GM03348 (cell line): ENCODE measurements at places on chromosomes 4 and X.
A peak's percentile ranks its signal among the peaks of the same experiment; 100 is the strongest.

- DNase-seq = no peak
Measured at GRCh38 chrX:17719711-17720110, 17.6 kb upstream of the SCML1 start.

DNA sequence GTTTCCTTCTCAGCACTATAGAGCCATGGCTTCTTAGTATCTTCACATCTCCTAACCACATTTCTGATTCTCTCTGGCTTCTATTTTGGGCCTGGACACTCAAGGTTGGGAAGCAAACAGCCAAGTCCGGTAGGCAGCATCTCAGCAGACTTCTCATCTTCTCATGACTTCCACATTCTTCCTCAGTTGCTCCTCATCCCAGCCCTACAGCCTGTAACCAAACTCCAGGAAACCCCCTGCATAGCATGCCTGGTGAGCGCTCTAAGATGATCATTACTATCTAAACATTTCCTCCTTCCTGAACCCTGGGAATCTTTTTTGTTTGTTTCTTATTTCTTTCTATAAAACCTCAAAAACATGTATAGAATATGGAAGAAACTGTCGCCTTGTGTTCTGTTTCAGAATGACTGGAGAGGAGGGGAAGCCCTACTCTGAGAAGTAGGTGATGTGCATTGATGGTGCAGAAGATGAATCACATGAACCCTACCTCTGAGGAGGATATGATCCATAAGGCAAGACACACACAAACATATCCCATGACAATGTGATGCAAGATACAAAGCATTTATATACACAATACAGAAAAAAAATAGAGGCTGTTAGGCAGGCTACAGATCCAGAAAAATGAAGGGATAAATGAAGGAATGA lies 219.8 kb upstream of the GYPA start:
- no peak for DNase-seq

DNA sequence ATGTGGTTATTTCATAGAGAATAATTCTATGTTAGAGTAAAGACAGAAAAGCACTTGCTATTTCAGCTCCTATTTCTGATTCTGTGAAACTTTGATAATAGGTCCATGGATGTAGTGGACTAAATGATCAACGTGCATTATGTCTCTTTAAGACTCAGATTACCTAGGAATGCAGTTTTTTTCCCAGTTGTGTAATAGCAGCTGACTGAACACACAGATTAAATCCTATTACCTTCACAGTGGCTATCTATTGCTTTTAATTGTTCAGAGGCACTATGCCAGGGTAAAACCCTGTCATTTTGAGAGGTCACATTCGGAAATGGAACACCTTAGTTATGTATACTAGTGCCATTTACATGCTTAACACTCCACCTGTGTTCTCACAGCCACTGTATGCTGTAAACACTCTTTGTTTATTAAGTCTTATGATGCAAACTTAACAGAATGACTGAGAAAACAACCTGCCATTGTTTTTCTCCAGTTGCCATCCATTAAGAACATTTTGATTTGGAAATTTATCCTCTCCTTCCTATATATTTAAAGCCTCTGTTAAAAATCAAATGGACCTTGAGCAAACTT lies 70.5 kb downstream of the HPGD start:
- no peak for DNase-seq

DNA sequence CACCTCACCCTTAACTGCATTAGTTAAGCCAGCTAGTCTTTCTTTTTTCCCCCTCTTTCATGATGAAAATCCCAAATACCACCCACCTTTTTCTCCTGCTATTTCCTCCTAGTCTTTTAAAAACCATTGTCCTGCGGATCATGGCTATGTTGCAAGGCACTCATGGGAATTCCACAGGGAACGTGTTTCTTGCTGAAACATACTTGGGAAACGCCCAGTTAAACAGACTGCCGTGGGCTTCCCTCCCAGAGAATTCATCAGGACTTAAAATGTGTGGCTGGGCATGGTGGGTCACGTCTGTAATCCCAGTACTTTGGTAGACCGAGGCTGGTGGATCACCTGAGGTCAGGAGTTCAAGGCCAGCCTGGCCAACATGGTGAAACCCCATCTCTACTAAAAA lies 32.2 kb downstream of the XG start:
- no peak for DNase-seq

GRCh38 chrX:107171369-107172102 lies 34.7 kb downstream of the NUP62CL start:
- DNase-seq = no peak

- DNase-seq = no peak
Measured at GRCh38 chrX:12249997-12250396, 111.7 kb downstream of the FRMPD4 start.

- DNase-seq = no peak
Measured at GRCh38 chr4:127103681-127104115, 529.1 kb upstream of the INTU start.

DNA sequence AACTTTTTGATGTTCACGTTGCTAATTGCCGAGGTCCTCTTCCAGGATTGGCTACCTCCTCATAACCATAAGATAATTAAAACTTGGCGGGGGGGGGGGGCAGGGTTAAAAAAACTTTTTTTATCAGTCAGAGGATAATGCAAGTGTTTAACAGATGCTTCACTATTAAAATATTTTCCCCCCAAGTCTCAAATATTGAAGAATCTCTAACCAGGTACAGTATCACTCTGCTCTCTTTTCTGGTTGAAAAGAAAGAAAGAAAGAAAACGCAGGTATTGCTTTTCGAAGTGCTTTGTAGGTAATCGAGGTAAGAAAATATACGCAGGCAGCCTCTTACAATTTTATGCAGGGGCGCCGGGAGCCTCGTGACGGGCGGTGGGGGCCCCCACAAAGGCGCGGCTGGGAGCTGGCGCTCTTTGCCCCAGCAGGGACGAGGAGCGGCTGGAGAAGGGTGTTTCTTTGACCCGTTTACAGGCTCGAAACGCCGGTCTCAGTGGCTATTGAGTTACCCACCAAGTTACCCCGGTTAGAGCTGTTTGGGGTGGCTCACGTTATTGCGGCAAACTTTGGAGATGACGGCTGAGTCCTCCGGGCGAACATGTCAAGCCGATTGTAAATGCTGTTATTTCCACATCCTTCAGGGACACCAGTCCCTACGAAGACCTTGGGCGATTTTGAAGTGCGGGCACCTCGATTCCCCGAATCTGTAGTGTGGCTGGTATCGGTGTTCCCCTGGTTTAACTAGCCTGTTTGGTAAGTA lies 477 bp upstream of the HAND2 start:
- no peak for DNase-seq

DNA sequence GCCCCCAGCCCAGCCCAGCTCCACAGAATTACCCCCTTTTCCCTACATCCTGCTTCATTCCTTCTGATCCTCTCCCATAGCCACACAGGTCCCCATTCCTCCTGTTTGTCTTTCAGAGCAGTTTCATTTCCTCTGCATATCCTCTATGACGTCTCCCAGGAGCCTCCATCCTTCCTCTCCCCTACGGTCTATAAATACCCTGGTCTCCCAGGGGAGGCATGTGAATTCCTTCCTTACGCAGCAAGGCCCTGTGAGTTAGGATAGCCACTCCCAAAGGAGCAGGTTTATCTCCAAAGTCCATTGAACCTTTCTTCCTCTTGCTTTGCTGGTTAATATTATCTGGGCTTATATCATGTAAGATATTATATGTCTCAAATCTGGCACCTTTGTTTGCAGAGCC lies 8.4 kb upstream of the APLN start:
- DNase-seq = peak; percentile 31

DNA sequence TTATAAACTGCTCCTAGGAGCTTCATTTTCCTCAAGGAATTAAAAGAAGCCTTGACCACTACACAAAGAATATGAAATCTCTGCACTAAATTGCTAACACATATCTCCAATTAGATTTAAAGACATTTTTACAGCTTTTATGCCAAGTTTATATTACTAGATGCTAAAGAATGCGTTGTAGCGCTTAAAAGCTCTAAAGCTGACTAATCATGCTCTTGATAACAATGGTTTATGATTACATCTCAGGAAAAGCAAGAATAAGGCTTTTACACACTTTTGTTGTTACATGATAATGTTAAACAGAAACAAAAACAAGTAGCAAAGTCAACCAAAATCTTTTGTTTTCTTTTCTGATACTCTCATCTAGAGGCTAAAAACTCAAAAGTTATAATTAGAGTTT lies 44.7 kb downstream of the SLC10A7 start:
- no peak for DNase-seq

DNA sequence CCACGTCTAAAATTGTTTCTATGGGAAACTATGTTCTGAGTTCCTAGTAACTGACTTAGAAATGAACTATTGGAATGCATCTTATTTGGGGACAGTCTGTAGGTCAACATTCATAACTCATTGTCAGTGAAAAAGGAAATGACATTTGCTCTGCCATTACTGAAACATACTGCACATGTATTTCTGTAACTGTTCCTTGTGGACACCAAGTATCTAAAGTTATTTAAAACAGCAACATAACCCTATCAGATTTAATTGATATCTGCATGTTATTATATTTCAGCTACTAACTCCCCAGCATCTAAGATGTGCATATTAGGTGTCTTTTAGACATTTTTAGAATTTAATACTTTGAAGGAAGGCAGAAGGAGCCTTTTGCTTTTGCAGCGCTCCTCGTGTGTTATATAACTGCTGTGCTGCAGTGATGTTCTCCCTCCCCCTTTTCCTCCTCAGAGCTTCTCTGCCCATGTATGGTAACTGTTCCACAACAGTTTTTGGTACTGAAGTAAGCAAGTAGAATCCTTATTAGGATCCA lies 37.2 kb upstream of the TMEM131L start:
- peak; percentile 57 for DNase-seq

GRCh38 chr4:124867536-124867935 lies 155.0 kb upstream of the ANKRD50 start:
- no peak for DNase-seq

GRCh38 chrX:16659321-16659720 lies 9.4 kb downstream of the S100G start:
- DNase-seq = no peak

GRCh38 chr4:38921151-38921550 lies 53.5 kb downstream of the FAM114A1 start:
- DNase-seq = no peak

DNA sequence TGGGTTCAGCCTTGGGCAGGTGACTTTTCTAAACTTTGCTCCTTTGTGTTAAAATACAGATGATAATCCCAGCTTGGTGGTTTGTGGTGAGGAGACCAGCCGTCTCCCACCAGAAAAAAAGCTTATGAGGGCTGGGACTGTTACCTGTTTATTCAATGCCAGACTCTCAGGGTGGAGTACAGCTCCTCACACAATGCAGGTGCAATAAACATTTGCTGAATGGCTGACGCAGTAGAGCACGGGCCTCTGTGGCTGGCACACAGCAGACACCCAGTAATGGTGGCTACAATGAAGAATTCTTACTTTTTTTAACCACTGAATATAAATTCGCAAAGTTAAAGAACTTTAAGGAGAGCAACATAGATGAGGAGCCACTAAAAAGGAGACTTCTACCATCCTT lies 30.2 kb downstream of the BEND4 start:
- DNase-seq = no peak

GRCh38 chrX:71183341-71183740 lies 38.7 kb downstream of the NLGN3 start:
- DNase-seq = no peak

DNA sequence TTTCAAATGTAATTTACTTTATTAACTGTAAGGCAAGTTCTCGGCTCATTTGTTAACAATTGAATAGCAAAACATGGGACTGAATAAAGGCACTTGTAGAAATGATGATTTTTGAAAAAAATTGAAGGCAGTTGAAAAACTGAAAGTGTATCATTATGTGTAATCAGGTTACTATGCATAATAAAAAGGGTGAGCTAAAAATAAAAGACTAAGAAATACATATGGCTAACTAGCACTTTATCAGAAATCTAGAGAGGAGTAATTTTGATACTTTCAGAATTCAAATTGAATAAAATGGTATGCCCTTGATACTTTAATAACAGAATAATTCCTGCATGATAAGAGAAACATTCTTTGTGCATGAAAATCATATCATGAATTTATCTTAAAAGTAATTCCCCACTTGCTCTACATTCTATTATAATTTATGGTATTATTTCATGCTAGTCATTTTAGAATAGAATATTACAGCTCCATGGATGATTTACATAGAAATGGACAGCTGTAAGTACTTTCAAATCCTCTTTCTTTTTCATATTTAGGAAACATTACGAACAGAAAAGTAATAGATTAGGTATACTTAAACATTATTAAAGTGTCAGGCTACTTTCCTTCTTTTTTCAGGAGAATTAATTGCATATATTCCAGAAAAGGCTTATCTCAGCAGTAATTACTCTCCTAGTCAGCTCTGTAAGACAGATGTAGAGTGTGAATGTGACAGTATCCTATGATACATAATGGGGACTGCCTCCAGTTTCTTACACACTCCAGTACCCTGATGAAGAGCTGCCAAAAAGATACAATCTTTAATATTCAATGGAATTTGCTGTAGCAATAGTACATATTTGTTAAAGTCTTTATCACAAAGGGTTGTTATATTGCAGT lies 697.3 kb downstream of the CCSER1 start:
- no peak for DNase-seq

- DNase-seq = no peak
Measured at GRCh38 chrX:78748846-78749245, 1.3 kb downstream of the LPAR4 start.

DNA sequence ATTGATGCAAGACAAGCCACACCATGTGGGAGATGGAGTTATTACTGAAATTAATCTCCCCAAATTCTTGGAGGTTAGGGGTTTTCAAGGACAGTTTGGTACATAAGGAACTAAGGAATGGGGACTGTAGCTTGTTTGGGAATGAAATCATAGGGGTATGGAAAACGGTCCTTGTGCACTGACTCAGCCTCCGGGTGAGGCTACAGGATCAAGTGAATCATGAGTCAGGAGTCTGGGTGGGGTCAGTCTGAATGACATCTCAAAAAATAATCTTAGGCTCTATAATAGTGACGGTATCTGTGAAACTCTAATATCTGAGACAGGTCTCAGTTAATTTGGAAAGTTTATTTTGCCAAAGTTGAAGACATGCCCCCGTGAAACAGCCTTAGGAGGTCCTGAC lies 128.5 kb upstream of the CYSLTR1 start:
- DNase-seq = peak; percentile 2

GRCh38 chr4:137644201-137644600 lies 111.9 kb upstream of the PCDH18 start:
- peak; percentile 45 for DNase-seq

DNA sequence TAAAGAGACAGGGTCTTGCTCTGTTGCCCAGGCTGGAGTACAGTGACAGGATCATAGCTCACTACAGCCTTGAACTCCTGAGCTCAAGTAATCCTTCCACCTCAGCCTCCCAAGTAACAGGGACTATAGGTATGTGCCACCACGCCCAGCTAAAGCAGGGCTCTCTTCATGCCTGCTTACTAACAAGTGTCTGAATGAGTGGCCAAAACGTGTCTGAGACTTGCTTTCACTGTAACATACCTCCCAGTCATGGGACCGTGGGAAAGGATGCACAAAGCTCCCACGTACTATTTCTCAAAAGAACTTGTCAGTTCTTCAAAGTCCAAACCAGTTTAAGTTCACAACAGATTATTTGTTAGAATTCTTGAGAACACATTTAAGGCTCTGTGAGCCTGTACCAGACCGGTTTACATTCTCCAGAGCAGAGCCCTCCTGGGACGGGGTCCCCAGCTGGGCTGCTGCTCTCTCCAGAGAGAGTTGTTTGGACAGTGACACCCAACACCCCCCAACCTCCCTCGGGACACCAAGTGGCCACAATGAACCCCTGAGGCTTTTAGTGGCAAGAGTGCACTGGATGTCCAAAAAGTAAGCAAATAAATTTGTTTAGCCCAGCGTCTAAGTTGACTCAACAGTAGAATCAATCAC lies 24.1 kb downstream of the SH3KBP1 start:
- no peak for DNase-seq

- peak; percentile 24 for DNase-seq
Measured at GRCh38 chrX:3141031-3141430, 99.8 kb downstream of the ARSF start.
